ENCODE measurements at places on chromosomes 5 and 9.

DNA sequence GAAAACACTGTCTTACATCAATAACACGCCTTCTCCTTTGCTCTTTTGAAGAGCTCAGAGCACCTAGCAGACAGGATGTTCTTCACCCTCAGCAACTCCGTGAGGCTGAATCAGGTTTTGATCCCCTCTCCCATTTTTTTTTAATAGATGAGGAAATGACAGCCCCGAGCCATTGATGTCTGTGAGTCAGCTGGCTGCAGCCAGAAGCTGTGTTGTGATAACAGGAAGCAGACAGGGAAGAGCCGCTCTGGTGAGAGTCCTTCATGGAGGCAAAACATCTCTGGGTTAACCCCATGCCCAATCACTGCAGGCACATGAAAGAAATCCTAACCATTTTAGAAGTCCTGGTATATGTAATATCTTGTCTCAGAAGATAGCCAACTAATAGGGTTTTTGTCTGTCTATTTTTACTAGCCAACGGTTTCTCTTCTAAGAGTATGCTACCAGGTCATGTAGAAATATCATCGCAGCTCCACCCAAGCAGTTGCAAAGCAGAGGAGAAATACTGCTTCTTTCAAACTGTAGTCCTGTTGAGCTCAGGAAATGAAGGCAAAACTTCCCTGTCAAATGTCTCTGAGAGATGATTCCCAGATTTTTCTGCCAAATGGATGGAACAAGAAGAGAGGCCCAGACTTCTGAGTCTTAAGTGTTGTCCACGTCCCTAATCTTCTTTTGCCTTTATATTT is 568.9 kb downstream of the CCDC171 start:
- peak; percentile 54 for DNase-seq

DNA sequence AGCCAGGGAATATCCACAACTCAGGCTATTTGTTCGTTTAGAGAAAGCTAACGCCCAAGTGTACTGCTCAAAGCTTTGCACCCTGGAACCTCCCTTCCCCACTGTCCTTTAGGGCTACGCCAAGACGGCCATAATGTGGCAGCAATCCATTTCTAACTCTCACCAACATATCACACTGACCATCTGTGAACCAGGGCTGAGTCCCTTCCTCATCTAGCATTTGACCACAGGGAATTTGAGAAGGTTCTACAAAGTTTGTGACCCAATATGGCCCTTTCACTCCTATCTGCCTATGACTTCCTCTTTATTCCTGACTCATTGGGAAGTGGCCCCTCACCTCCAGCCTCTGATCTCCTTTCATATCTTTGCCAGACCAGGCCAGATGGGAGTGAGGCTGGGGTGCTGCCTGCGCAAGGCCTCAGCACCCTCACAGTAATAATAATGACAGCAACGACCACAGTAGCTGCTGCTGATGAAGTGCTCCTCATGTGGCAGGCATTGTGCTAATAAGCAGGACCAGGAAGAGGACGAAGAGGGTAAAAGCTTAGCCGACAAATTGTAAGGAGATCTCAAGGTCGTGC is 9.3 kb upstream of the ARAP3 start:
- no peak for DNase-seq

DNA sequence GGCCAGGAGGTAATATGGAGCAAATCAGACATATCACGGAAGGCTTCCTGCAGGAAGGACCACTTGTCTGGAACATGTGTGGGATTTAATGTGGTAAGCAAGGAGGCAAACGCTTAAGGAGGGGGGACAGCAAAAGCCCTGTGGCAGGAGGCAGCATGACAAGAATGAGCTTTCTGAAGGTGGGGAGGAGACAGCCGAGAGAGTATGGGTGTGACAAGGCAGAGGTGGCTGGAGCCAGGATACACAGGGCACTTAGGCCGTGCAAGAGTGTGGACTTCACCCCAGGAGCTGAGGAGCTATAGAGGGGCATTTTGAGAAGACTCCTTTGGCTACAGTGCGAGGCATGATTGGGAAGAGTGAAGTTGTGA is 14.4 kb upstream of the S1PR3 start:
- no peak for DNase-seq

DNA sequence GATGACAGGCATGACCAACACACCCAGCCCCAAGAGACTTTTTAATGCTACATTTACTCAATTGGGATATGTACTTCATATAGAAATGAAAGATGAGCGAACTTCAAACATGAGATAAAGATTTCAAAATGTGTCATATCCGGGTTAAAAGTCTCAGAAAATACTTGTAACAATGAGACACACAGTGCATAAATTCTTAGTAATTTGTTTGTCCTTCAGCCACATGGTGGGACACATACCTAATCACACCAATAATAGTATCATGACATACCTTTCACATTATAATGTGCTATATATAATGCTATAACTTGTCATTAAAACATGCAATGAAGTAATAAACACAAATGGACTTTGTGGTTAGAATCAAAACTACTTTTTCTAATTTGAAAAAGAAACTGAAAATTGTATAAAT is 204.7 kb upstream of the RFX3 start:
- no peak for DNase-seq

GRCh38 chr5:137442660-137443059 is 56.5 kb downstream of the SPOCK1 start:
- DNase-seq = no peak

DNA sequence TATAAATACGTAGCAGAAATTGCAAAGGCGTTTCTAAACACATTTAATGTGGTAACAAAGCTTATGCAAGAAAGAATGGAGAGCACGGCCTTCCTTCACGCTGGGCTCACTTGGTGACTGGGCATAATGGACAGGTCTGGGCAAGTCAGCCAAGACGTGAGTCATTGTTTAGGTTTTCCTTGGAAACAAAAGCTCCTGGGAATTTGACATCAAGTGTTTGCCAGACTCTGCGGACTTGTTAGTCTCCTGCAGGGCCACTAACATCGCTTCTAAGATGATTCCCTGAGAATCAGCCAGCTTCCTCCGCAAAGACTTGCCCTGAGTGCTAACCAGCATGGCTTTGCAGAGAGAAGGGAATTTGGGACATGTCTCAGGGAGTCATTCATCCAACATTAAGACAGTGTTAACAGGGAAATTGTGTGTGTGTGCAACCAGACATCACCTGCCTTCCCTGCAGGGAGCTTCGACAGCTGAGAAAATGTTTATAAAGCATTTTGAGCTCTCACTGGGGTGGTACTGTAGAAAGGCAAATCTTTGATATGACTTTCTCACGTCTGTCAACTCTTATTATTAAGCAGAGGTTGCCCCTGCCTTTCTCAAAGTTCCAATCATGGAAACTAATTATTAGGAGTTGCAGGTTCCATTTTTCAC is 182.5 kb downstream of the NTRK2 start:
- DNase-seq = peak; percentile 75

GRCh38 chr5:138789771-138790242 is 36.6 kb downstream of the CTNNA1 start:
- peak; percentile 22 for DNase-seq

GRCh38 chr9:21758540-21758939 is 43.9 kb upstream of the MTAP start:
- no peak for DNase-seq

- no peak for DNase-seq
Measured at GRCh38 chr9:15116130-15116580, 190.9 kb downstream of the TTC39B start.

DNA sequence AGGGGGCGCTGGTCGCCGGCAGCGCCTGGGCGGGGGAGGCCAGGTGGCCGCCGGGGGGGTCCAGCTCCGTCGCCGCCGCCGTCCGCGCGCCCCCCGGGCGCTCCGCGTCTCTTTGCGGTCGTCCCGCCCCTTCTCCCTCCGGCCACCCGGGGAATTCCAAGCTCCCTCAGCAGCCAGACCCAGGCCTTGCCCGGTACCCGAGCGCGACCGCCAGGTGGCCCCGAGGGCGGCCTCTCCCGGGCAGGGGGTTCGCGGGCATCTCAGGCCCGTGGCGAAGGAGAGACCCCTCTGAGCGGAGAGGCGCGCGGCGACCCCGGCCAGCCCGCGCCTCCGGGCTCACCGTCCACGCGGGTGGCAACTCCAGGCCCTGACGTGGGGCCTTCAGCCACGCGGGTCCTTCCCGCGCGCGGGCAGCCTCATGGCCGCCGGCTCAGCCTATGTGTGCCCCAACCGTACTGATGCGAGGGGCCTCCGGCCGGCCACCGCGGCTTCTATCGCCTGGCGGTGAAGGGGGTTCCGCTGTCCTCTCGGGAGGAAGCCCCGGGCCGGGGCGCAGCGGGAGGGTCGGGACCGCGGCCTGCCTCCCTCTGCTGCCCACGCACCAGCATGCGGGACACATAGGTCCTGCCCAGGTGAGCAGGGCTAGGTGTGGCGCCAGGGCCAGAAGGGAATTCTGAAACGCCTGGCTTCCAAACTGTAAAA is 529 bp upstream of the NRARP start:
- DNase-seq = peak; percentile 86

DNA sequence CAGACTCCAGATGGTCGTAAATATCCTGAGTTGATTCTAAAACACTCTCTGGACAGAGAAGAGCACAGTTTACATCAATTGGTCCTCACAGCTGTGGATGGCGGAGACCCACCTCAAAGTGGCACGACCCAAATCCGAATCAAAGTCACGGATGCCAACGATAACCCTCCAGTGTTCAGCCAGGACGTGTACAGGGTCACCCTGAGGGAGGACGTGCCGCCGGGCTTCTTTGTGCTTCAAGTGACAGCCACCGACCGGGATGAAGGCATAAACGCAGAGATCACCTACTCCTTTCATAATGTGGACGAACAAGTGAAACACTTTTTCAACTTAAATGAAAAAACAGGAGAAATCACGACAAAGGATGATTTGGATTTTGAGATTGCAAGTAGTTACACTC is 891 bp downstream of the PCDHGB2 start:
- no peak for DNase-seq

- DNase-seq = no peak
Measured at GRCh38 chr5:55485073-55485472, 49.7 kb downstream of the PLPP1 start.

- no peak for DNase-seq
Measured at GRCh38 chr9:15389173-15389572, 33.5 kb upstream of the SNAPC3 start.

DNA sequence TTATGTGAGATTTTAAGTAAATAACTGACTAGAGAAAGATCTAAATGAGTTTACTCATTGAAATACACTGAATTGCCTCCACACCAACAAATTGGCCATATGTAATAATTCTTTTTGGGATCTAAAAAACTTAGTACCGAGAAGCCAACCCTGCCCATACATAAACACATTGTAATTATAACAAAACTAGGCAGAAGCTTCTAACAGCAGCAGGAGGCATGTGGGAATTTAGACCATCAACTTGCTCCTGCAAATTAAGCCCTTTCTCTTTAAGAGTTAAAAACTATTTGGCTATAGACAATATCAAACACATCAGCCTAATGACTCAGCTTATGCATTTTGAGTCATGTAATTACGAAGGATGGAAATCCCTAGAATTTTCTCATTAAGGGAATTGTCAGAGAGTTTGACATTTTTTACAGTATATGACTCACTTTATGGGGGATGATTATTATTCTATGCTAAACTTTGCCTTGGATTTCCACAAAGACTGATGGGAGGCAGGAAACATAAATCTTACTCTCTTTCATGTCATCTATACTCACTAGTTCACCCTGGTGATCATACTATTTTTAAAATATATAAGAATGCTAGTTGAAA is 1.0 kb downstream of the IL7R start:
- DNase-seq = peak; percentile 94

DNA sequence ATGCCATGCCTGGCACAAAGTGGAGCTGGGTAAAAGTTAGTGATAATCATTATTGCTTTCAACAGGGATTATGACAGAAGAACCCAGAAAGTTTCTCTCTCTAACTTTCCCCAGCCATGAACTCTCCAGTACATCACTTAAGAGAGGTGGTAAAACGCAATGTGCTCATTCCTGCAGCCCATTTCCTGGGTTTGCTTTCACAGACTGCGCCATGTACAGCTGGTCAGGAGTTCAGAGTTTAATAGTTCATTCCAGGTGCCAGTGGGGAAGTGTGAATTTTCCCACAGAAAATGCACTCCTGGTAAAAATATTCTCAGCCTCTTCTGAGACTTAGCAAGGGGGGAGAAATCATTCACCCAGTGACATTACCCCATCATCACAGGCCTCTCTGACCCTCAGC is 35.5 kb downstream of the ADAM19 start:
- DNase-seq = no peak

DNA sequence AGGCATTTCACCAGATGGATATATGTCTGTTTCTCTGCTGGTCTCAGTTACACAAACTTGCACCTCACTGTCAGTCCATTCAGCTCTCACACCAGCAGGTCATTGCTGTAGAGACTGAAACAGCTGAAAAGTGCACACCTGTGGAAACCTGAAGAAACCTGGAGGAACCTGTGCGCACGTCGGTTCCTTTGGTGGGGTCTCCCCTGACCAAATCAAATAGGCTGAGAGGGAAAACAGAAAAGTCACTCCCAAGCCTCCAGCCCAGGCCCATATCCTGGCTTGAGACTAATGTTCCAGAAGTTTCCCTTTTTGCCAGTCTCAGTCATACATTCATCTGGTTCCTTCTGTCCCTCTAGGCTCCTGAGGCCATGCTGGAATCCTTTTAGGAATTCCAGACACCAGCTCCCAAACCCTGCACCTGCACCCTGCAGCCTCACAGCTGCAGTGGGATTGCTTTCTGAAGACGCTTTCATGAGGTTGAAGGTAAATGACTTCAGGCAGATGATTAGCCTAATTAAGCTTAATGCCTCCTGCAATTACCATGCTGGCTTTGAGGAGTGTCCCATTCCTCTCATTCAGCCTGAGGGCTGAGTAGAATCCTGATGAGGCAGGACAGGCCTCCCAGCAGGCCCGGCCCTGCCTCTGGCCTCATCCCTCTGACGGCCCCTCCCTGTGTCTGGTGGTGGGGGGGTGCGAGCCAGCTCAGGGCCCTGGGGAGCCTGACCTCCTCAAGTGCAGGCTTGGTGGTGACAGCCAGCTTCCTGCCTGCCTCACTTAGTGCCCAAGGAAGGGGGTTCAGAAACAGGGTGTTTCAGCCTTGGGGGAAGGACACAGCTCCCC is 24.3 kb upstream of the CXCL14 start:
- no peak for DNase-seq

DNA sequence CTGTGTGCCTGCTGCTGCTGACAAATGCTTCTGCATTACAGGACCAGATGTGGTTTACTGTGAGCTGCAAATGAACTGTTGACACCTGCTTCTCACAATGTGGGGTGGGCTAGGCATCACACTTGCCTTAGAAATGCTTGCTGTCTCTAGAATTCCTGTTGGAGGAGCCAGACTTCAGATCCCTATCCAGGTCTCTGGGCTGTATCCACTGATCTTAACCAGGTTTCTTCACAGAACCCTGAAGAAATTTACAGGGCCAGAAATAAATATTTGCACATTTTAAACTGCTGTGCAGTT is 255.4 kb downstream of the FAM114A2 start:
- no peak for DNase-seq

GRCh38 chr9:105483618-105484017 is 35.8 kb downstream of the FSD1L start:
- DNase-seq = no peak

All from kidney capillary endothelial cell (primary cell).